Adipocyte (in vitro differentiated cells): ENCODE measurements at places on chromosomes 3 and 15.

DNA sequence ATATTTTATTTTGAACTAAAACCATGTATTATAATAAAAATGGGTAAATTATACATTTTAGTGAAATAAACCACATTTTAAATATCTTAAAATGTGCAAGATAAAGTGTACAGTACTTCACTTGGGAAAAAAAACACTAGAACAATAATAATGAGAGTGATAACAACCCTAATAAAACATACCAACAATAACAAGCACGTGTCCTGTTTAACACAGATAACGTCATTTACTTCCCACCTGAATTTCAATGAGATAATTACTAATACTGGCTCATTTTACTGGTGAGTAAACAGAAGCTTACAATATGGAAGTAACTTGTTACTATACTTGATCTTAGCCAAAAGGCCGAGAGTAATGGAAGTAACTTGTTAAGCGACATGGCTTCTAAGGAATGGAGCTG lies 110.2 kb upstream of the PRTG start:
- no peak for DNase-seq

DNA sequence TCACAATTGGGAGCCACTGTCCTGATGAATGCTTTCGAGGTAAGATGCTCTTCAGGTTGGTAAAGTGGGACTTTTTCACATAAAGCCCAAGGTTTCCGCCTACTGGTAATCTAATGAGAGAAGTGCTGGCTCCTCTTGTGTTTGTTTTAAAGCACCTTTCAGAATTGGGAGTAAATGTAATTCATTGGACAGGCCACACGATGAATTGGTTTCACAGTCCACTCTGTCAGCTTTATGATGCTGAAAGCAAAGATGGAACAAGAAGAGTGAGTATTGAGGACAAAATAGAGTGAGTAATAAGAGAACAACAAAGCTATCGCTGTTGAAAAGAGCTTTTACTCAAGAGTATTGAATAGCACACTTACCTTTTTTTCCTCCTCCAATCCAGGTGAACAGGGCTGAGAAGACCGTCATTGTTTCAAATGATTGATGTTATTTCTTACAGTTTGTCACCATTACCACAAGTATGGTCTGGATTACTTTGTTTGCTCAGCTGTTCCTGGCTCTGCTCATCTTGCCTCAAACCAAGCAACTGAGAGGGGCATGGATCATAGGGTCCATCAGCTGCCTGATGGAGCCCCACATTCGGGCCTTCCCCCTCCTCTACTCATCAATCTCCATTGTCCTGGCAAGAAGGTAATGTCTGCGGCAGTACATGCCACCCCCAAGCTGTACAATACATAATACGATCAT lies 136.1 kb upstream of the CNTN4 start:
- DNase-seq = no peak

- no peak for DNase-seq
Measured at GRCh38 chr3:158776531-158776930, 25.3 kb upstream of the MFSD1 start.

GRCh38 chr15:39051626-39052322 lies 487.2 kb upstream of the RASGRP1 start:
- no peak for DNase-seq

DNA sequence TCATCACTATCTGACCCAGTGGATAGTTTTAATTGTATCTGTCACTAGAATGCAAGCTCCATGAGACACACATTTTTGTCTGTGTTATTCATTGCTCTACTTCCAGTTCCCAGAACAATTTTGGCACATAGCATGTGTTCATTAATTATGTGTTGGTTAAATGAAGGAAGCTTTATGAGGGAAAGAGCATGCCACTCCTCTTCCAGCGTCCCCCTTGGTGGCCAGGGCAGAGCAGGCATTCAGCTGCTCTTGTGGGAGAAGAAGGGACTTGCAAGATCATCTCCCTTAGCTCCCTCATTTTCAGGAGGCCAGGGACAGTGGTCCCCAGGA lies 489 bp upstream of the GALNT15 start:
- DNase-seq = peak; percentile 38

- no peak for DNase-seq
Measured at GRCh38 chr15:25250906-25251622, 187.8 kb downstream of the UBE3A start.

DNA sequence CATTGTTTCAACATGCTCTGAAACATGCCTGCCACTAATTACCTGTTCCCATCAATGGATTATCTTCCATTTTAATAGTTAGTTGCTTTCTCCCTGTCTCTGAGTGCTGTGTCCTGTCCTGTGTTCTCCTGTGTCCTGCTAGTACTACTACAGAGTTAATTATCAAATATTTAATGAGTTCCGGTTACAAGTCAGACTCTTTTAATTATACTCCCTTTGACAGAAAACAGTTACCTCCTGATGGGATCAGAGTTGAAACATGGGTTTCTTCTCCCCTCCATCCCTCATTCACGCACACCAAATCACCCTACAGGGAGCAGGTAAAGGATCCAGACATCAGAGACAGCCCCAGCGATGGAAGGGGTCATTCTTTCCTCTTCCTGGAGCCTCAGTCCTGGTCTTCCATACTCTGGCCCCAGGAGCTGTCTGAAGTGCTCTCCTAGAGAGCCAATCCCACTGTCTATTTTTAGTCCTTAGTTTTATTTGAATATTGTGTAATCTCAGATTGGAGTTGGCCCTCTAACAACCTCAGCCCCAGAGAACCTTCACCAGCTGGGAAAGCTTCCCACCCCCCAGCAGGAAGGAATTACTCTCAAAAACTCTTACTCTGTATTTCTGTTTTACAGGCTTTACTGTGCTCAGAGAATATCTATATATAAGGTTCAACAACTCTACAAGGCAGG lies 137.0 kb upstream of the C2CD4B start:
- peak; percentile 32 for DNase-seq

DNA sequence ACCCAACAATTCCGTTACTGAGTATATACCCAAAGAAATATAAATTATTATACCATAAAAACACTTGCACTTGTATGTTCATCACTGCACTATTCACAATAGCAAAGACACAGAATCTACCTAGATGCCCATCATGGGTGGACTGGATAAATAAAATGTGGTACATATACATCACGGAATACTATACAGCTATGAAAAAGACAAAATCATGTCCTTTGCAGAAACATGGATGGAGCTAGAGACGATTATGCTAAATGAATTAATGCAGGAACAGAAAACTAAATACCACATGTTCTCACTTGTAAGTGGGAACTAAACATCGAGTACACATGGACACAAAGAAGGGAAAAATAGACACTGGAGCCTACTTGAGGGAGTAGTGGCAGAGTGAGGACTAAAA lies 185.3 kb downstream of the PYDC2 start:
- DNase-seq = no peak

GRCh38 chr3:29513236-29513635 lies 232.4 kb downstream of the RBMS3 start:
- no peak for DNase-seq

DNA sequence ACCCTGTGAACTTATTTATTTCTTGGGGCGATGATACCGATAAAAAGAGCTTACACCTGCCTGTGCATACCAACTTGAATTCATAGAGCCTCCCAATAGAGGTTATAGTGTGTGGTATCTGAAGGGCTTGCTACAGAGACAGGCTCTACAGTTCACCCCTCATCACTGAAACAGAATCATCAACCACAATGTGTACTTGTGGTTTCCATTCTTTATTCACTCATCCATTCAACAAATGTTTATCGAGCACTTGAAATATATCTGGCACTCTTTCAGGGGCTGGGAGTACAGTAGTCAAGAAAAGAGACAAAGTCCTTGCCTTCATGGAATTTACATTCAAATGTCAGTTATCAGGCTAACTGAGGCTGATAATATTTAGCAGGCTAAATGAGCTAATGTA lies 134.4 kb upstream of the SKOR1 start:
- DNase-seq = no peak

DNA sequence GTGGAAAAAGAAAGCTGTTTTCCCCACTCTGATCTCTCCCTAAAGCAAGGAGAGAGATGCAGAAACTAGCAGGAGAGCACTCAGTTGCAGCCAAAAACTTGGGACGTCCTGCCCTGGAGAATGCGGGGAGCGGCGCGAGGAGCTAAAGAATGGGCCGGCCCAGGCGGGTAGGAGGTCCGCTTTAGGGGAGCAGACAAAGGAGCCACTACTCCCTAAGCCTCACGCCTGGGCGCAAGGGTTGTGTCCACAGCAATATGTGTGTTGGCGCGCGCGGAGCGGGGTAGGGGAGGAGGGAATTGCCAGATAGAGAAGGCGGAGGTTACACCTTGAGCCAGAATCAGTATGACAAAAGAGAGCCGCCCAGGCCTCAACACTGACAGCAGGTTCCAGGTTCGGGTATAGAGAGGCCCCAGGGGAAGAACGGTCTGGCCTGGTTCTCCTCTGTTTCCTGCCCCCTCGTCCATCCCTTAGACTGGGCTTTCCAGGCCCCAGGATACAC lies 2.9 kb downstream of the WNT5A start:
- DNase-seq = peak; percentile 73

DNA sequence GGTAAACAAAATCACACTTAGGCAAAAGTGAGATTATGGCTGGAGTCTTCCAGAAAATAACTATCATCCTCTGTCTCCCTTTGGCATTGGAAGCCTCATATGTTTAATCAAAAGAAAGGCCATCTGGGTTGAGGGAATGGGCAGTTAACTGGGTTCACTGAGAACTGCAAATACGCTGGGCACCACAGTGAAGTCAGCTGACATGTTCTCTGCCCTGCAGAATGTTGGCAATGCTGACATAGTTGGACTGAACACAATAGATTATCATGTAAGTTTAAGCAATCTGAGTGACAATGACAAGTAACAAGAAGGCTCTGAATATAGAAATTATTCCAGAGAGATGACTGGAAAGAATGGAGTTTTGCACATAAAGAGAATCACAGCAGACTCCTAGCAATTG lies 43.8 kb upstream of the SLC25A26 start:
- DNase-seq = no peak

GRCh38 chr3:64238971-64239667 lies 13.9 kb upstream of the PRICKLE2 start:
- DNase-seq = peak; percentile 94

DNA sequence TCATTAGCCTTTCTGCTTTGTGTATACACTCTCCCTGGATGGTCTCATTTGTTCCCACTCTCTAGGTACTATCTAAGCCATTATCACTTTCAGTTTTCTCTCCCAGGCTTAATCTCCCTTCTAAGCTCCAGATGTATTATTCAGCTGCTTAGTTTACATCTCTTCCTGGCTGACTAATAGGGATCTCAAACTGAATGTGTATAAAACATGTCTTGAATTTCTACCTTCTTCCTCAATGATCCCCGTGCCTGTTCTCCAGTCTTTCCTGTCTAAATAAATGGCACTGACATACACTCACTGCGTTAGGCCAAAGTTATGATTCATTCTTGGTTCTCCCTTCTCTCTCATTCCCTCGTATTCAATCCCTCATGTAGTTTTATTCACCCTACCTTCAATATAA lies 127.3 kb downstream of the NR2F2 start:
- DNase-seq = no peak

DNA sequence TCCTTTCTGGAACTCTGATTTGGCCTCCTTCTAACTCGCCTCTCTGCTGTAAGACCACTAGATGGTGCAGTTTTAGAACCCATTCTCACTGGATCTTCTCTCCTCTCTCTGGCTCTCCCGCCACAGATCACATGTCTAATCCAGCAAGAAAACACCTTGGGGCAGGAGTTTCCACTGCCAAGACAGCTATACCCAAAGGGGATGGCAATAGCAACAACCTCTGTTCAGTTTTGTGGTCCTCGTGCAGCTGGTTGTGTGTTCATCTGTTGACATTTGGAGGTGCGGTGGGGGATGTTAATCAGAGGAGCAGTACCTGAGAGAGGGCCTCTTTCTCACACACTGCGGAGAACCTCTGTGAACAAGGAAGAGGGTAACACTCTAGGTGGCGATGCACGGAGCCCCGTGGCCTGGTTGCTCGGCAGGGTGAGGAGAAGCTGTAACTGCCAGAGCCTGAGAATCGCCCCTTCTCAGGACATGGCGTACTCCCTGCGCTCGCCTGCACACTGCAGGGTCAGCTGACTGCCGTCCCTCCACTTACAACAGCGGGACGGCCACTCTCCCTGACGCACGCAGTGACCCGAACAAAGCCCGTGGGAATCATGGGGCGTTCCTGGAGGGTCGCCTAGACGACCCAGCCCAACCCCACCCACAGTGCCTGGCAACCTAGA lies at the start of gene TEX55:
TSS of gene TEX55 (plus strand) at position 666 of the 668 bp plus-strand sequence. CDS start 25 bp downstream, outside the sequence.
- peak; percentile 80 for DNase-seq

GRCh38 chr3:67016522-67017080 lies 18.5 kb downstream of the KBTBD8 start:
- DNase-seq = no peak

- DNase-seq = no peak
Measured at GRCh38 chr15:74788042-74788682, 6.3 kb downstream of the CSK start.

DNA sequence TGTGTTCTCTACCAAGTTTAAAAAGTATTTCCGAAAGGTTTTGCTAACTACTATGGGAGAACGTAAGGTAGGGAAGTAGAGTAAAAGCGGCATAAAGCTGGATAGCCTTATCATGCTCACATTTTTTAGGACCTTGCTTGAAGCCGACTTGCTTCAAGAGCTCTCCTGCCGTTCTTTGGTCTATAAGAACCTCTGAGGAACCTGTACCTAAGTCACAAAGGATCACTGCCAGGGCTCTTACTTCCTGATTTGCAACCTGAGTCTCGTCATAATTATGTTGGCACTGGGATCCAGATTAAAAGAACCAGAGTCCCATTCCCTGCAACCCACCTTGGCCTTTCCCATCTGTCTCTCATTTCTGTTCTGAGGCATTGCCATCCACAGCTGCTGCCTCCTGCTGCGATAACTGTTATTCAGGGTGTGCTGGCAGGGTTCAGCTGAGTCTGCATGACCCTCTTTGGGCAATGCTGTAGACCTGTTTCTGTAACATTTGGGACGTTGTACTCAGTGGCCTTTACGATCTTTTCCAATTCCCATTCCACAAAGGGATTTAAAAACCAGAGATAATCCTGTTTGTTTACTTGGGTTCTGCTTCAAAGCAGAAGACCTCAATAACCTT lies 131.0 kb upstream of the UMPS start:
- DNase-seq = no peak

- DNase-seq = peak; percentile 61
Measured at GRCh38 chr3:113070681-113071113, 79.9 kb downstream of the GTPBP8 start.

GRCh38 chr3:2096216-2096615 lies 2.5 kb upstream of the CNTN4 start:
- DNase-seq = no peak

- peak; percentile 48 for DNase-seq
Measured at GRCh38 chr3:161977063-161977462, 480.5 kb downstream of the OTOL1 start.

- DNase-seq = no peak
Measured at GRCh38 chr3:12132881-12133280, 25.8 kb downstream of the TIMP4 start.

- no peak for DNase-seq
Measured at GRCh38 chr15:70088455-70088854, 9.3 kb downstream of the TLE3 start.

- DNase-seq = no peak
Measured at GRCh38 chr3:44041726-44042125, 200.0 kb upstream of the TOPAZ1 start.

- peak; percentile 45 for DNase-seq
Measured at GRCh38 chr15:30905821-30906220, 2.1 kb downstream of the FAN1 start.

- peak; percentile 84 for DNase-seq
Measured at GRCh38 chr15:89888214-89888804, 5.5 kb downstream of the AP3S2 start.
